Activated CD8-positive, alpha-beta T cell treated with anti-CD3 and anti-CD28 coated beads for 36 hours (primary cell): ENCODE measurements at places on chromosomes 7 and 10. TPM values are rescaled to one million over a fixed set of nuclear protein-coding genes. Genes with fewer than 3 reads are reported as not detected.

GRCh38 chr7:47480576-47481538 lies 101.1 kb downstream of the TNS3 start:
- peak; percentile 37 for DNase-seq

- DNase-seq, result no peak
Observed at GRCh38 chr10:63373176-63373575, 92.6 kb downstream of the JMJD1C start.

DNA sequence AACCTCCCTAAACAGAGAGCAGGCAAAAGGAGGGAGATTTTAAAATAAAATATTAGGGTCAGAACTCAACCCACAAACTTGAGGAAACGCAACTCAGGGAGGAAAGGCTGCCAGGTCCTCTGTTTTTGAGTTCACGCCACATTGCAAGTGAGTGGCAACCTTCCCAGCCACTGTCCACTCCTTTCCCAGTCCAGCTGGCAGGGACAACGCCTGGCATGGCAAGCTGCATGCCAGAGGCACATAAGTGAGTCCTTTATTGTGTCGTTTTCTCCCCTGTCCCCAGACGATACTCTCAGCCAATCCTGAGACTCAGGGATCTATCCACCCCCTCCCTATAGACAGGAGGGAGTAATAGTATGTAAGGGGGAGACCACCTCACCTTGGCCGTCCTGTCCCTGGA lies 22.4 kb downstream of the FBXW4 start:
- DNase-seq, result no peak

Gene PON1
- not detected for total RNA-seq

Gene NEUROG3
- 1.3 TPM for total RNA-seq
